ENCODE measurements at places on chromosomes 11 and 22. TPM values are rescaled to one million over a fixed set of nuclear protein-coding genes. Genes with fewer than 3 reads are reported as not detected.

GRCh38 chr22:28344918-28345703 lies 334.5 kb downstream of the TTC28 start:
- no peak for DNase-seq
- no peaks in the 10 kb centered on the region for H3K4me1 ChIP-seq
- no peak overlapping the region for H3K27ac ChIP-seq
- H3K27me3 ChIP-seq = no peaks in the 10 kb centered on the region
- no peak overlapping the region for H3K4me3 ChIP-seq
- H3K36me3 ChIP-seq = no peaks in the 10 kb centered on the region

DNA sequence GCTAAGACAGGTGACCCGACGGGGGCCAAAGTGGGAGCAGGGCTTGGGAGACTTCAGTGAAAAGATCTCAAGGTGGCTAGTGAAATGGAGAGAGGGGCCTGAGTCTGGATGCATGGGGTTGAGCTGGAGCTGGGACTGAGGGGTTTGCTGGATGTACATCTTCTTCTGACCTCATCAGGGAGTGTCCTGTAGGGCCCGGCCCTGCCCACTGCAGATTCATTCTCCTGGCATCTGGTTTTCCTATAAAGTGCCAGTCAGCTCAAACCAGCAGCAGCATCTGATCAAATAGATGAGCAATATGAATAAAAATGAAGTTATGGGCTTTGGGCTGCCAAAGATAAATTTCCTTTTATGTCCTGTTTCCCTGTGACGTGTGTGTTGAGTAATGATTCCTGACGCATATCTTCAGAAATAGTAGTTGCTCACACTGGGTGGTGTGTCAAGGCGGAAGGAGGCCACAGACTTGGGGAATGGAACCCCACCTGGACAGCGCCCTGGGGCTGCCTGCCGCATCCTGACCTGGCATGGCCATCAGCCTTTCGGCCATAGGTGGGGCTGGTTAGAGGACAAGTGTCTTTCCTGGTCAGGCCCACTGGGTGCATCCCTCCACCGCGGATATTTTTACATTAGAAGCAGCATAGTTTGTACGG lies 135.4 kb downstream of the OSBP2 start:
- no peak for DNase-seq
- H3K4me1 ChIP-seq = no peaks in the 10 kb centered on the region
- no peaks in the 10 kb centered on the region for H3K36me3 ChIP-seq
- H3K4me3 ChIP-seq = no peak overlapping the region
- H3K27me3 ChIP-seq = no peaks in the 10 kb centered on the region

DNA sequence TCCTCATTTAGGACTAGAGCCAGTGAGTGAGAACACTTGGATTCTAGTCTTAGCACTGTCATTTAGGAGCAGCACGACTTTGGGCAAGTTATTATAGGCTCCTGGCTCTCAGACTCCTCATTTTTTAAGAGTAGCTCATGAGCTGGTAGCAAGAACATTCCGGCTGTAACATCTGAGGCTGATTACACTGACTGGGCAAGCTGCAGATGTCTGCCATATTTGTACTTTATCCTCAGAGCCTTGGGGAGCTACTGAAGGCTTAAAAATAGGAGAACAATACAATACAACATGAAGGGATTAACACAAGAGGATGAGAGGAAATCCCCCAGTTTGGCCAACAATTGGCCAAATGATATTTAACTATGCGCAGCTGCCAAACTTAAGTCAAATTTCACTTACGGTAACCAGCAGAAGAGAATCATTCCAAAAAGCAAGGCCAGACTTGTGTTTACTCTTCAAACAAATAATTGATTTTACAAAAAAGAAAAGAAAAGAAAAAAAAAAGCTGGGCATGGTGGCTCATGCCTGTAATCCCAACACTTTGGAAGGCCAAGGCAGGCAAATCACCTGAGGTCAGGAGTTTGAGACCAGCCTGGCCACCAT lies 113.1 kb upstream of the ARHGAP42 start:
- H3K4me3 ChIP-seq = no peak overlapping the region
- no peaks in the 10 kb centered on the region for H3K36me3 ChIP-seq
- no peaks in the 10 kb centered on the region for H3K27me3 ChIP-seq
- no peak overlapping the region for H3K27ac ChIP-seq
- no peaks in the 10 kb centered on the region for H3K4me1 ChIP-seq

GRCh38 chr11:132881622-132882021 lies 650.7 kb downstream of the OPCML start:
- no peak for DNase-seq
- H3K4me1 ChIP-seq = no peaks in the 10 kb centered on the region
- H3K4me3 ChIP-seq = no peak overlapping the region
- no peaks in the 10 kb centered on the region for H3K36me3 ChIP-seq
- no peak overlapping the region for H3K27ac ChIP-seq
- no peaks in the 10 kb centered on the region for H3K27me3 ChIP-seq

GRCh38 chr11:98300719-98301118 lies 720.0 kb upstream of the CNTN5 start:
- DNase-seq = no peak
- no peak overlapping the region for H3K4me3 ChIP-seq
- no peaks in the 10 kb centered on the region for H3K36me3 ChIP-seq

DNA sequence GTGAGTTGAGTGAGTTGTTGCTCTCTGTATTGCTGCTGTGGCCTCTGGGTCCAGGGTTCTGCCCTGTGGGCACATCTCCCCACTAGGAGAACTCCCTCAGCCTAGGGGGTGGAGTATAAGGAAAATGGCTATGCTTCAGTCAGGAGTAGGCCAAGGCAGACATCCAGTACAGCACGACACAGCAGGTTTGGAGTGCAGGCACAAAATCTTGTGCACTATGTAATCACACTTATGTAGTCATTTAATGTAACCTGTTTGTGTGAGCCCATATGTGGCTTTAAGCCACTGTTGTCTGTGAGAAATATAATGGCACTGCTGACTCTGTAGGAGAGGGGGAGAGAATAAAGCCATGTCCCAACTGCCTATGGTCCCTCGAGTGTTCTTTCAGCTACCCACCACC lies 90.1 kb downstream of the CCDC83 start:
- DNase-seq = no peak
- no peak overlapping the region for H3K27ac ChIP-seq
- H3K36me3 ChIP-seq = no peaks in the 10 kb centered on the region

GRCh38 chr11:47784785-47785381 lies 17.7 kb upstream of the FNBP4 start:
- no peaks in the 10 kb centered on the region for H3K4me1 ChIP-seq
- no peak overlapping the region for H3K4me3 ChIP-seq
- peaks cover 55% of the 10 kb centered on the region for H3K36me3 ChIP-seq
- H3K27ac ChIP-seq = no peak overlapping the region
- DNase-seq = no peak

DNA sequence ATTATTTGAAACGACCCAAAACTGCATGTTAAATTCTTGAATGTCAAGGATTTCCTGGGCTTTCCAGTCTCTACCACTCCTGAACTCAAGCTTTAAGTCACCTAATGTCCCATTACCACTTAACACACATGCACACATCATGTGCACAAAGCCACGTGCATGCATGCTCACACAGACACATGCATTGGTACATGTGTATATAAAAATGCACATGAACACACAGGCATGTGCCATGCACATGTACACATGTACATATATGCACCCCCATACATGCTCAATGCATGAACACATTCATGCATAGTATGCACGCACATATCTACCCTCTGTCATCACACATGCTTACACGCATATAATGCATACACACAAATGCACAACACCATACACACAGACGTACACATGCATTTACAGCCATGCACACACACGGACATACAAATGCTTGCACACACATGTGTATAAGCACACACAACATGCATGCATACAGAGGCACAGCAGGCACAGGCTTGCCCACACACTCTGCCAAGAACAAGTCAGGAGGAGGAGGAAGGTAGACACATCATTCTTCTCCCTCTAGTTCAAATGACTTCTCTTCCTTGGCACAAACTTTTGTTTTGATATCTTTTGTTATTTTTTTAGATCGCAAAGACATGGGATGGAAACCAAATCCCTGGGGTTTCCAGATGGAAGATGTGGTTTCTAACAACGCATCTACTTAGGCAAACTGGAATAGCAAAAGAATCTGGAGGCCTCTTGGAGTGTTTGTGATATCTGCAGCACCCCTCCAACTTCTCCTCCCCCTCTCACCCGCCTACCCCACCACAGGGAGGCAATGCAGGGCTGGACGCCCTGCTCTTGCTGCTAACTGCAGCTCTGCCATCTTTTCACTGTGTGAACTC lies 24.6 kb downstream of the RASD2 start:
- H3K36me3 ChIP-seq = no peaks in the 10 kb centered on the region
- no peak overlapping the region for H3K27ac ChIP-seq
- no peaks in the 10 kb centered on the region for H3K4me1 ChIP-seq
- DNase-seq = no peak

- H3K36me3 ChIP-seq = no peaks in the 10 kb centered on the region
- H3K27me3 ChIP-seq = no peaks in the 10 kb centered on the region
Measured at GRCh38 chr22:46984751-46985506, 222.5 kb downstream of the TBC1D22A start.

DNA sequence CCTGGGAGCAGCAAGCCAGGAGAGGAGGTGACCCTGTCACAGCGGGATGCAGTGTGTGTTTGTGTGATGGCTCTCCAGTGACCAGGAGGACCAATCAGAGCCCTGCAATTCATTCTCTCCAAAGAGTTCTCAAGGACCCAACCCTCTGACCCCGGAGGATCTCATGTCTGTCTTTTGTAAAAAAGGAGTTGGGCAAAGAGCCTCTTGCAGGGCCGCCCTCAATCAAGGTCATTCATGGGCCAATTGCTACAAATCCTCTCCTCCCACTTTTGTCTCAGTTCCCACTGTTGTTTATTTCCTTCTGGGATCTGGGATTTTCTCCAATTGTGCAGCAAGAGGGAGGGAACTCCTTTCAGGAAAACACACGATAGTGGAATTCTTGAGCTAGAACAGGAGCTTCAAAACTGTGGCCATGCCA lies 4.0 kb downstream of the TECTA start:
- H3K27ac ChIP-seq = no peak overlapping the region
- no peak overlapping the region for H3K4me3 ChIP-seq
- DNase-seq = no peak
- no peaks in the 10 kb centered on the region for H3K4me1 ChIP-seq
- H3K36me3 ChIP-seq = no peaks in the 10 kb centered on the region

DNA sequence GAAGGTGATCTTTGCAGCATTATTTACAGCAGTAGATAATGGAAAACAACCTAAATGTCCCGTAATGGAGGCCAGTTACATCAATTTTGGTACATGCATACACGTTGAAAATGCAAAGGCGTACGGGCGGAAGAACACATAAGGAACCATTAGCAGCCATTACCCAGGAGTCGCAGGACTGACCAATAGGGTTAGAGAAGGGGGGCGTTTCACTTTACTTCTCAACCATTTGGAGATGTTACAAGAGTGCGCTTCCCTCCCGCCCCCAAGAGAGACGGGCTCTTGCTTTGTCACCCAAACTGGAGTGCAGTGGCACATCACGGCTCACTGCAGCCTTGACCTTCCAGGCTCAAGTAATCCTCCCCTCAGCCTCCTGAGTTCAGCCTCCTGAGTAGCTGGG lies 52.8 kb upstream of the SLC35C1 start:
- DNase-seq = no peak
- no peaks in the 10 kb centered on the region for H3K4me1 ChIP-seq
- H3K4me3 ChIP-seq = no peak overlapping the region
- H3K36me3 ChIP-seq = no peaks in the 10 kb centered on the region

GRCh38 chr22:30235687-30236170 lies 10.8 kb downstream of the LIF start:
- no peaks in the 10 kb centered on the region for H3K4me1 ChIP-seq
- H3K27ac ChIP-seq = no peak overlapping the region
- no peak for DNase-seq
- no peak overlapping the region for H3K4me3 ChIP-seq

The CD248 gene
- total RNA-seq = not detected

The OR56A1 gene
- total RNA-seq = not detected

The RFPL2 gene
- total RNA-seq = not detected

The C11orf86 gene
- total RNA-seq = not detected

The GTSE1 gene
- total RNA-seq = 15.3 TPM

The TESMIN gene
- 0.36 TPM for total RNA-seq

The OR8G5 gene
- not detected for total RNA-seq

Data from Karpas-422 (cell line).